ENCODE measurements at places on chromosomes 5 and 9.

DNA sequence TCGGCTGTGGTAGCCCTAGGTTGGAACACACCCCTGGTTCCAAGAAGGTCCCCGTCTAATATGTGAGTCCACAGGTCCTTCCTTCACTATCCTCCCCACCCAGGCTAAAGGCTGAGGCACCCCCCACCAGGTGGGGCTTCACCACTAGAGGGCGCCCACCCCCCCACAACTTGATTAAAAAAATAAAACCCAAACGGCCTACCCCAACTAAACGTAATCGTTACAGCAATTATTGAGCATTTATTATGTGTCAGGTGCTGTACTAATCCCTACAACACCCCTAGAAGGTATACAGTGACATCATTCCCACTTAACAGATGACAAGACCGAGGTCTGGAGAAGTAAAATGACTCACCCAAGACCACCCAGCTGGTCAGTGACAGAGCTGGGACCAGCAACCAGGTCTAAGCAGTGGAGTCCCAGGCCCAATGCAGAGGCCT is 65.0 kb downstream of the FGF18 start:
- DNase-seq, result peak; percentile 53

DNA sequence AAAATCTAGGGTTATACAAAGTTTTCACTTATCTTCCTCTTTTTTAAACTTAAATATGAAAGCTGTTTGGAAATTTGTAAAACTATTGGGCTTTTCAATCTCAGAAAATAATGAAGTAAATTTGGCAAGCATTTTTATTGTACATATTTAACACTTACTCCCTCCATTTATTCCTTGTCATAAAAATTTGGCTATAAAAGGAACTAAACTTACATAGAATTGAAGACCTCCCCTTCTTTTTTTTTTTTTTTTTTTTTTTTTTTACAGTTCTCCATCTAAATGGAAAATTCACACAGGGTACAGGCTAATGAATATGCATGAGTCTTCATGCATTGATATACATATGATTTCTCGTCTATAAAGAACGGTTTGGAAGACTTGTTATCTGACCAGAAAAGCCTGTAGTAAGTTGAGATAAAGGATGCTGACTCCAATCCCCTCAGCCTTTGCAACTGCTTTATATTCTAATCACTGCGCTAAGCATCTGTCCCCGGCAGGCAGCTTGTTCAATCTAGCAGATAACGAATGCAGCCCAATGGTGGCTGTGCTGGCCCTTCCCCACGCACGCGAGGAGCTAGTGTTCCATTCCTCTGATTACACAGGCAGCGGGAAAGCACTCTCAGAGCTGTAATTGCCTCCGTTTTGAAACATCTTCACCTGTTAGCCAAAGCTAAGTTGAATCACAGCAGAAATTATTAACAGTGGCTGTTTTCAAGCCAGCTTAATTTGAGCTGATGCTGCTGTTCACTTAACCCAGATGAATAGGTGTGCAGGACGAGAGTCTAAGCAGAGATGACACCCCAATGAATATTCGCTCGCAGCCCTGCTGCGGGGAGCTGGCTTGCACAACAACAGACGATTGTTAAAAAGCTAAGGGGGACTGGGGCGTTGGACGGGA is 453.8 kb upstream of the ZNF608 start:
- peak; percentile 38 for DNase-seq

DNA sequence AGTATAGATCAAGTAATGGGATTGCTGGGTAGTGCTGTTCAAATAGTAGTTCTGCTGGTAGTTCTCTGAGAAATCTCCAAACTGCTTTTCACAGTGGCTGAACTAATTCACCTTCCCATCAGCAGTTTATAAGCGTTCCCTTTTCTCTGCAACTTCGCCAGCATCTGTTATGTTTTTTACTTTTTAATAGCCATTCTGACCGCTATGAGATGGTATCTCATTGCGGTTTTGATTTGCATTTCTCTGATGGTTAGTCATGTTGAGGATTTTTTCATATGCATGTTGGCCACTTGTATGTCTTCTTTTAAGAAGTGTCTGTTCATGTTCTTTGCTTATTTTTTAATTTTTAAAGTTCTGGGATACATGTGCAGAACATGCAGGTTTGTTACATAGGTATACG is 279.2 kb upstream of the NREP start:
- DNase-seq, result no peak

DNA sequence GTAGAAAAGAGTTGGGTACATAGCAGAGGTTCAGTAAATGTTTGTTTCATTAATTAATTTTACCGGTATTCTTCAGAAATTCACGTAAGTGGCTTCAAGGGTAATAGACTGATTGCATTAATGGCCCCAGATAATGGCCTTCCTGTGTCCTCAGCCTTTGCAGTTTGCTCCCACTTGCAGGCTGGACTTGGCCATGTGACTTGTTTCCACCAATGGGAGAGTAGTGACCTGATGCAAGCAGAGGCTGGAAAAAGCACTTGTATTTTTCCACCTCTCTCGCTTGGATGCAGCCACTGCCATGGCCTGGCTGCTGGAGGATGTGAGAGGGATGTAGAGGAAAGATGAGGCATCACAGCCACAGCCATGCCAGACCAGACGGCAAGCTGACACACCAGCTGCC is 480.9 kb downstream of the CDK5RAP2 start:
- no peak for DNase-seq

Measured in left ventricle myocardium superior (tissue), 1 donor.